H1 (cell line): ENCODE measurements at places on chromosomes 2 and 18. TPM values are rescaled to one million over a fixed set of nuclear protein-coding genes. Genes with fewer than 3 reads are reported as not detected.
A peak's percentile ranks its signal among the peaks of the same experiment; 100 is the strongest.

MERTK gene
- total RNA-seq: 6.1 and 7.0 TPM in 2 replicates

CCDC74B gene
- 4.3 and 6.7 TPM in 2 replicates for total RNA-seq

OSR1 gene
- 0.22 TPM in 1 of 2 replicates, not detected in the other for total RNA-seq

CYP27A1 gene
- 3.9 and 5.4 TPM in 2 replicates for total RNA-seq

GCG gene
- total RNA-seq: not detected in 2 replicates

POU3F3 gene
- total RNA-seq: 0.09 and 0.10 TPM in 2 replicates

EVX2 gene
- total RNA-seq: not detected in 2 replicates

- no peak for DNase-seq
- H3K4me3 ChIP-seq: no peak overlapping the region
- no peaks in the 10 kb centered on the region for H3K36me3 ChIP-seq
- H3K4me1 ChIP-seq: no peaks in the 10 kb centered on the region
Measured at GRCh38 chr18:39453882-39454281, 1888.3 kb upstream of the CELF4 start.

- DNase-seq: no peak
- no peaks in the 10 kb centered on the region for H3K36me3 ChIP-seq
- H3K4me1 ChIP-seq: no peaks in the 10 kb centered on the region
- H3K4me3 ChIP-seq: no peak overlapping the region
Measured at GRCh38 chr2:185316383-185316782, 422.2 kb upstream of the FSIP2 start.

DNA sequence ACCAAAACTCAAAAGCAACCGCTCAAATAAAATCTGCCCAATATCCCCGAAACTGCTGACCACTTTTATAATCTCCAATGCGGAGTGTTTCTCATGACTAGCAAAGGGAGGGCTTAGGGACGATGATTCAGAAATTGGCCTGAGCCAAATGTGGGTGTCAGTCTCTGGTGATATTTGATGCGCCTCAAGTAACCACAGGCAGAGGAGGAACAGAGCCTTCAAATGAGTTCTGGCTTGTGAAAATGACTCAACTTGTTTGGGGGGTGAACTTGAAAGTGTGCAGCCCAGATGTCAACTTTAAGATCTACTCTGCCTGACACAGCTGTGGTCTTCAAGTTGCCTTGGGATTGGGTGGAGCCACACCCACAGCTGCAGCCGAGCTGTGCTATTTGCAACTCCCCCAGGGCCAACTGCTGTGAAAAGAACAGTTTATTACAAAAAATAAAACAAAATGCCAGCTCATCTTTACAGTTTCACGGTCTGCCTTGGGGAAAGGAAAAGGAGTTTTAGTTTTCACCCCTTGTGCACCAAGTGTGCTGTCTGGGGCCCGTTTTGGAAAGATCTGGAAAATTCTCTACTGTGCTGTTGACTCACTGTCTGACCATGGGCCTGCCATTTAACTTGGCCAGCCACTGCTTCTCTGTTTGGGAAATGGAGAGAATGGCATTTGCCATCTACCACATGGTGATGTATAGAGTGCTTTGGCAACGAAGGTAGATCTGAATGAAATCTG, 222.1 kb downstream of the MTX2 start:
- no peak overlapping the region for H3K4me3 ChIP-seq
- DNase-seq: no peak
- no peak overlapping the region for H3K27ac ChIP-seq
- H3K4me1 ChIP-seq: peaks cover 14% of the 10 kb centered on the region

GRCh38 chr18:68438983-68439382, 275.9 kb downstream of the TMX3 start:
- H3K4me1 ChIP-seq: peaks cover 3% of the 10 kb centered on the region; the same call in 1 of the 2 replicates
- no peak overlapping the region for H3K27ac ChIP-seq
- H3K36me3 ChIP-seq: no peaks in the 10 kb centered on the region
- H3K27me3 ChIP-seq: no peaks in the 10 kb centered on the region
- no peak for DNase-seq
- no peak overlapping the region for H3K4me3 ChIP-seq

GRCh38 chr2:180655842-180656454, 324.5 kb upstream of the UBE2E3 start:
- no peaks in the 10 kb centered on the region; the same call in 1 of the 2 replicates for H3K4me1 ChIP-seq
- H3K4me3 ChIP-seq: no peak overlapping the region
- H3K27me3 ChIP-seq: no peaks in the 10 kb centered on the region
- no peak for DNase-seq
- H3K36me3 ChIP-seq: no peaks in the 10 kb centered on the region
- H3K27ac ChIP-seq: no peak overlapping the region

DNA sequence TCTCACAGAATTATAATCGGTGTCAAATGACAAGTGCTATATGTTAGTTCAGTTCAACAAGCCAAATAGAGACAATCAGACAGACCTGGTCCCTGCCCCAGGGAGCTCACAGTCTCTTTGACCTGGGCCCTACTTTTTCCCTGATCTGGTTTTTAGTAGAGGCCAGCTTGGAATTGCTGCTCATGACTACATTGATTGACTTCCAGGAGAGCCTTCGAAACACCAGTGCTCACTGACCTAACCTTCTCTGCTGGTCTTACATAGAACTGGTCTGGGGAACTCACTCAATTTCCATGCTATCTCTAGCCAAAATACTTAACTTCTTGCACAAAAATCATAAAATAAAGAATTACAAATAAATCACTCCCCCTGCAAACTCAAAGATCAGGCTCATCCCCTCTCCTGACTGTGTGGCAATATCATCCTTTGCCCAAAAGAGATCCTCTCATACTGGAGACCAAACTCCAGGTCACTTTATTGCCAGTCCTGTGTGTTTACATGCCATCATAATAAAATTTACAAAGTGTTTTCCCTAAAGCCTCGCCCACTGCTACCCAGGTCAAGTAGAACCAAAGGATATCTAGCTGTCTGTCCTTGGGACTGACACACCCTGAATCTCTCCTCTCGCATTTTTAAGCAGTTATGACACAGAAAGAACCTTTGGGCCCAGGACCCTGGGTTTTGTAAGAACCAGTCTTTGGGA, 53.2 kb downstream of the PROC start:
- no peaks in the 10 kb centered on the region for H3K36me3 ChIP-seq
- no peak overlapping the region for H3K4me3 ChIP-seq
- H3K27me3 ChIP-seq: no peaks in the 10 kb centered on the region
- H3K4me1 ChIP-seq: no peaks in the 10 kb centered on the region
- no peak for DNase-seq

GRCh38 chr18:11324510-11324909, 175.1 kb upstream of the PIEZO2 start:
- no peaks in the 10 kb centered on the region for H3K27me3 ChIP-seq
- no peaks in the 10 kb centered on the region for H3K4me1 ChIP-seq

GRCh38 chr2:134917360-134917865, 1.2 kb upstream of the CCNT2 start:
- no peaks in the 10 kb centered on the region for H3K27me3 ChIP-seq
- no peaks in the 10 kb centered on the region for H3K36me3 ChIP-seq
- peak overlapping the region; percentile 77; the same call in 1 of the 2 replicates for H3K27ac ChIP-seq
- 0 out of 2 replicates have a peak, but pooled peaks cover 3% of the 10 kb centered on the region for H3K4me1 ChIP-seq
- peak overlapping the region; percentile 79 for H3K4me3 ChIP-seq

- H3K4me1 ChIP-seq: no peaks in the 10 kb centered on the region
- no peaks in the 10 kb centered on the region for H3K27me3 ChIP-seq
Measured at GRCh38 chr2:45678791-45679348, 27.4 kb downstream of the PRKCE start.

DNA sequence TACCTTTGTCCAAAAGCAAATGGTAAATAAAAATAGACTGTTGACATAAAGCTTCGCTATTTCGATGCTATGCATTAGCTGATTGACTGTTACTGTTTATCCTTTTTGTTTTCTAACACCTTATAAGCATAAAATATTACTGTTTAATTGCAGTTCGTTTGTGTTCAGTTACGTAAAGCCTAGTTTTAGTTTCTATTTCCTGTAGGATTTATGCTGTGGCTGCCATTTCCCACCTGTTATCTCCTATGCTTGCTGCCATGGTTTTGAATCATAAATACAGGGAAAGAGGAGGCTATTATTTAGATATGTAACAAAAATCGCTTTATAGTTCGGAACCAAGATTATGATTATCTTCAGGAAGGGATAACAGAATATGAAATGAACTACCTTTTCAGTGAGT, 3.9 kb downstream of the TANK start:
- no peaks in the 10 kb centered on the region for H3K27me3 ChIP-seq
- no peaks in the 10 kb centered on the region for H3K4me1 ChIP-seq
- peaks cover 2% of the 10 kb centered on the region; the same call in 1 of the 2 replicates for H3K36me3 ChIP-seq
- no peak overlapping the region for H3K27ac ChIP-seq

DNA sequence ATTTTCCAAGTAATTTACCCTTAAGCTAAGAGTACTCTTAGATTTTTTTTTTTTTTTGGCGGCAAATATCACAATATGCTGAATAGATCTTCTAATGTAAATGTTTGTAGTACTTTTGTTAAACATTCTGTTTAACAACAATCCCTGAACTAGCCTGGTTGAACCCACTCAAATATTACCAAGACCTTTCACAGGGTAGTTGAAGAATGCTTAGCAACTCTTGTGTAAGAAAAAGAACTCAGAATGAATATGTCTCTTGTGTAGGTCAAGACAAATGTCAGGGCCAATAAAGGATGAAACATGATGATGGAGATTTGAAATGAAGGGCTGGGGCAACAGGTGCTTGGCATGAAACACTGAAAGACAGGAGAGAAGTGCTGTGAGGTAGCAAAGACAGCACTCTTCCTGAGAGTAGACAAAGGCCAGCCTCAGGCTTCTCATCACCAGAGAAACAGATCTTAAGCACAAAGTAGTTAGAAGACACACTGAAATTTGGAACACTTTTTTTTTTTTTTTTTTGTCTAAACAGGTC, 597.3 kb downstream of the ERBB4 start:
- no peak overlapping the region for H3K4me3 ChIP-seq
- H3K27ac ChIP-seq: no peak overlapping the region
- H3K36me3 ChIP-seq: no peaks in the 10 kb centered on the region
- no peak for DNase-seq
- H3K27me3 ChIP-seq: no peaks in the 10 kb centered on the region

DNA sequence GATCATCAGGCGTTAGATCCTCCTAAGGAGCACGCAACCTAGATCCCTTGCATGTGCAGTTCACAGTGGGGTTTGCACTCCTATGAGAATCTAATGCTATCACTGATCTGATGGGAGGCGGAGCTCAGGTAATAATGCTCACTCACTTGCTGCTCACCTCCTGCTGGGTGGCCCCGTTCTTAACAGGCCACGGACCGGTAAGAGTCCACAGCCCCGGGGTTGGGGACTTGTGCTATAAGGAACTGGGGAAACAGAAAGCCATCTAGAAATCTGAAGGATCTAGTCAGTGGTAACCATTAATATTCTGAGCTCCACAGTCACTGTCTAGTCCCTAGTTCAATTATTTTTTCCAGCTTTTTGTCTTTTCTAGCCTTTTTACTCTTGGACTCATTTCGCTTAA, 44.7 kb upstream of the GAREM2 start:
- no peaks in the 10 kb centered on the region for H3K4me1 ChIP-seq
- no peak overlapping the region for H3K27ac ChIP-seq
- no peak overlapping the region for H3K4me3 ChIP-seq
- DNase-seq: no peak

DNA sequence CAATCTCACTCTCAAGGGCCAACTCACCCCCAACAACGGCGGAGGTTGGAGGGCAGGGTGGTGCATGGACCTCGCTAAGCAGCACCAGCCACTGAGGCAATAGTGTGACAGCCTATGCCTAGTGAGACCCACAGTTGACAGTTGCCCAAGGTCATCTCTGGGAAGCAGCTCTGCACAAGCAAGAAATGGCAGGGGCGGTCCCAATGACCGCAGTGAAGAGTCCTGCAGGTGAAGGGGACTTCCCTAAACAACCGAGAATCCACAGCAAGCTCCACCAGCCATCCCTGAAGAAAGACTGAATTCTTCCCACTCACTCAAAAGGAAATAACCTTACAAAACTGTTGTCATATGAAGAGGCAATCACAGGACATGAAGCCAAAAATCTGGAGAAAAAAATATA, 313.4 kb upstream of the ID2 start:
- 0 out of 2 replicates have a peak, but pooled peaks cover 2% of the 10 kb centered on the region for H3K36me3 ChIP-seq
- H3K4me3 ChIP-seq: no peak overlapping the region
- H3K27ac ChIP-seq: no peak overlapping the region
- H3K27me3 ChIP-seq: no peaks in the 10 kb centered on the region

- H3K4me3 ChIP-seq: no peak overlapping the region
- H3K27ac ChIP-seq: no peak overlapping the region
- peak; percentile 89 for DNase-seq
- H3K27me3 ChIP-seq: peaks cover 17% of the 10 kb centered on the region; the same call in 1 of the 2 replicates
- no peaks in the 10 kb centered on the region for H3K36me3 ChIP-seq
Measured at GRCh38 chr2:205680067-205680466, 2.2 kb upstream of the NRP2 start.

- no peak overlapping the region for H3K27ac ChIP-seq
- peak overlapping the region; percentile 80 for H3K4me3 ChIP-seq
- H3K4me1 ChIP-seq: peaks cover 1% of the 10 kb centered on the region
- no peaks in the 10 kb centered on the region for H3K27me3 ChIP-seq
Measured at GRCh38 chr2:167294776-167295140, 406.5 kb downstream of the XIRP2 start.
